Peyer's patch (tissue), 4 donors: ENCODE measurements at places on chromosomes 3 and 15.

- no peak for DNase-seq
These were observed 25.6 kb downstream of the FAM43A start for GRCh38 chr3:194711286-194711685.

- DNase-seq: no peak
These were observed 4.2 kb upstream of the CCR2 start for GRCh38 chr3:46349484-46350261.

DNA sequence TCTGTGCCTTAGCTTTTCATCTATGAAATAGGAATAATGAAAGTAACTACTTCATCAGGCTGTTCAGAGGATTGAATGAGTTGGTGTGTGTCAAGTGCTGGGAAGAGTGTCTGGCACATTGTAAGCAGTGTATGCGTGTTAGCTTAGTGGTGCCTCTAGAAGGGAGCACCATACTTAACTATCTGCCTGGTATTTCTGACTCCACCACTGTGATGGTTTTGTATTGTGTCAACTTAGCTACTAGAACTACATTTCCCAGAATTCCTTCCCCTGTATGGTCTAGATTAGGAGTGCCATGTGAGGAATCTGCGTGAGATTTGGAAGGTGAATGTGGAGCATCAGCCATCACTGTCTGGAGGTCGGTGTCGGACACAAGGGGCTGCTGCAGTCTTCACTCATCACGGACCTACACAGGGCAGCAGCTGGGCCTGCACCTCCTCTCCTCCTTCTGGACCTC, 115.4 kb upstream of the GALNT15 start:
- DNase-seq: no peak

DNA sequence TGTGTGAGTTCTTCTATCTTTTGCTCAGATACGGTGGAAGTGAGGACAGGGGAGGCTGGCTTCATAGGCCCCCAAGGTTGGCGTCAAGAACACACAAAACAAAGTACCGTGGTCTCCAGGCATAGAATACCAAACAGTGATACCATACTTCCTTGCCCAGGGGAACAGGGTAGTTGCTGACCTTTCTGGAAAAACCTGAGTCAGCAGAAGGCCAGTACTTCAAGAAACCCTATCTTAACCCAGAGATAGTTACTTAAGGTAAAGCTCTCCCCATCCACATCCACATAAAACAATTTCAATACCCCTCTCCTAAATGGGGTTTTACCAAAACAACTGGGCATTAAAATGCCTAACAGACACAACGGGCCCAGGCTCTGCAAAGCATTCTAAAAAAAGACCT, 29.6 kb upstream of the RPS17 start:
- DNase-seq: no peak

- no peak for DNase-seq
These were observed 19.8 kb downstream of the MESP1 start for GRCh38 chr15:89731275-89731674.

- no peak for DNase-seq
These were observed 40.7 kb downstream of the RAB6B start for GRCh38 chr3:133855002-133855370.

GRCh38 chr3:72814308-72814707, 33.9 kb downstream of the SHQ1 start:
- no peak for DNase-seq

GRCh38 chr15:90213122-90213817, 12.1 kb downstream of the SEMA4B start:
- DNase-seq: peak; percentile 74
